CD4-positive, alpha-beta T cell treated with Interleukin-4 for 4 hours (primary cell): ENCODE measurements at places on chromosomes 6 and 20.

GRCh38 chr6:87110636-87111035 is 15.7 kb upstream of the CGA start:
- no peak for DNase-seq

DNA sequence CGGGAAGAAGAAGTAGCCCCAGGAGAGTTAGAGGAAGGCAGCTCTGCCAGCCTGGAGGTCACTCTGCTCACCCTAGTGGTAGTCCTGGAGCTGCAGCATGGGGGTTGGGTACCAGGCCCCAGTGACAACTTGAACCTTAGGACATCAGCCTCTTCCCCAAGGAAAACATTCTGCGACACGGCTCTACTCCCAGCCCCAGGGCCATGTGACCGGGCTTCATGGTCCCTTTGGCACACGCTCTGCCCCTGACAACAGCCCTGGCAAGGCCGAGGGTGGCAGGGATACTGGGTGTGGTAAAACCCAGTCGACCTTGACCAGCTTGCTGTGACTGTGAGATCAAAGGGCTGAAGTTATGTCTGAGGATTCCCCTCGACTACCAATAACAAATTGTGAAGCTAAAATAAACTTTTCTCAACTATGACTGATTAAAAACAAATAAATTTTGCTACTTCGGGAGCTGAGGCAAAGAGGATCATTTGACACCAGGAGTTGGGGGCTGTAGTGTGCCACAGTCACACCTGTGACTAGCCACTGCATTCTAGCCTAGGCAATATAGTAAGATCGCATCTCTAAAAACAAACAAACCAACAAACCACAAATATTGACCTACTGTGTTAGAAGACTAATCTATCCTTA is 24.4 kb upstream of the ARID1B start:
- DNase-seq, result no peak

- no peak for DNase-seq
Measured at GRCh38 chr6:91304521-91304920, 717.6 kb upstream of the MAP3K7 start.

- no peak for DNase-seq
Measured at GRCh38 chr6:46104209-46104608, 25.6 kb upstream of the ENPP4 start.

DNA sequence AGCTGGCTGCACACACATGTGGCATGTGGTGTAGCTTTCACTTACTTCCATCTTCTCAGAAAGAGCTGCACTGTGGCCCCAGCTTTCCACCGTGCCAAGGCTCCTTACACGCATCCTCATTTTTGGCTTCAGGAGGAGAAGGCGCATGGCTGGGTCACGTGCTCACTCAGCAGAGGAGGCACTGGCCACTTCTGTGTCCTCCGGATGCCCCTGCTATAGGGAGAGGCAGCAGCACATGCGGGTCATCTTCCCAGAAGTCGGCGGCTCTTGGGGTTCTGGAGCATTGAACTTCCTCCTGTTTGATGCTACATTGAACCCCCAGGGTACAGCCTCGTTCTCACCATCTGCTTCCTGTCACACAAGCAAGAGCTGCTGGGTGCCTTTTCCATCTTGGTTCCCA is 111.3 kb downstream of the FAM120B start:
- no peak for DNase-seq

GRCh38 chr6:28743271-28743789 is 180.5 kb downstream of the TRIM27 start:
- DNase-seq, result no peak

- no peak for DNase-seq
Measured at GRCh38 chr6:24227556-24227955, 101.5 kb downstream of the NRSN1 start.

GRCh38 chr6:35688605-35689322 is at the start of gene FKBP5:
TSS of gene FKBP5 (minus strand) at chr6:35688915. CDS start at chr6:35642824, 46,091 bp downstream.
- DNase-seq, result peak; percentile 84

DNA sequence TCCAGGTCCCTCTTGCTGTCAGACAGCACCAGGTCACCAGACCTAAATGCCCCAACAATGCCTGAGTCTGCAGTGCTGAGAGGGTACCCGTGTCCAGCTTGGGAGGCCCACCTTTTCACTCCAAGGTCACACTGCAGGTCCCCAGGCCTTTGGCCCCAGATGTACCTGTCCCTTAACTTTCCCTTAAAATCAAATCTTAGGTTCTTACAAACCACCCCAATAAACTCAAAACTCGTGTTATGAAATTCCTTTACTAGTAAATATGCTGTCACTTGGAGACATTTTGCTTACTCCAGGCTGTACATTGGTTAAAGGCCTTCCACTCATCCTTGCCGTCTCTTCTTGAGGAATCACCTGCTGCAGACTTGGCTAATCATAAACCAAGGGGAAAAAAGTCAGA is 165.7 kb upstream of the RREB1 start:
- no peak for DNase-seq

GRCh38 chr6:137076277-137077068 is 31.7 kb upstream of the IL20RA start:
- peak; percentile 46 for DNase-seq

DNA sequence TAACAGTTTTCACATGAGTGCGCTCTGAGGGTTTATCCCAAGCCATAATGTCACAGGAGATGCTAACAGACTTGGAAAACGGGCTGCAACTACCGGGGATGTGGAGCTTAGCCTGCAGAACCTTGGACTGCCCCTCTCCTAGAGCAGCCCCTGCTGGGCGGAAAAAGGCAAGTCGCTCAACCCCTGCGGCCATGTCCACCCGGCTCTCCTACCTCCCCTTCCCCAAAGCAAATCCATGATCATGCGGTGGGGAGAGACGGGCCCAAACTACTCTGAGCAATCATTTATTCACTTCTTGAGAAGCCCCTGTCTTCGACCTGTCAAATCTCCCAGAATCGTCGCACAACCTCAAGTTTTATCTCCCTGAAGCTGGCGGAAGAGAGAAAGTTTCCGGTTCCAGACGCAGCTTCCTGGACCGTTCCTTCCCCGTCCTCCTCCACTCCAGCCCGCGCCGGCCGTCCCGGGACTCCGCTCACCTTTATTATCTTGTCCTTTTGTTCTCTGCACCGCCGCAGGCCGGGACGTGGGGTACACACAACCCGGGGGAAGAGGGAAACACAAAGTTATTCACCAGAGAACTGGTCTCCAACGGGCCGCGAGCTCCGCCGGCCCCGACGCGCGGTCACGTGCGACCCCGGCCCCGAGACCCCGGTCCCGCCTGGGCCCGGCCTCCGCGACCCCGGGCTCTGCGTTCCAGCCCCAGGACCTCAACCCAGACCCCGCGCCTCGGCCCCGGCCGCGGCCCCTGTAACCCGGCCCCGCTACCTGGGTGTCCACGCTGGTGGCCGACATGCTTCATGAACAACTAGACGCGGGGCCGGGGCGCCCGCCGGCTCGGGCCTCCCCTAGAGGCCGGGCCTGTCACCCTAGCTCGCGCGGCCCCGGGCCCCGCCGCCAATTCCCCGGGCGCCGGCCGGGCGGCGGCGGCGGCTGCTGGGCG is 560 bp downstream of the YTHDF1 start:
- no peak for DNase-seq

- no peak for DNase-seq
Measured at GRCh38 chr6:6725468-6726209, 137.1 kb downstream of the LY86 start.

DNA sequence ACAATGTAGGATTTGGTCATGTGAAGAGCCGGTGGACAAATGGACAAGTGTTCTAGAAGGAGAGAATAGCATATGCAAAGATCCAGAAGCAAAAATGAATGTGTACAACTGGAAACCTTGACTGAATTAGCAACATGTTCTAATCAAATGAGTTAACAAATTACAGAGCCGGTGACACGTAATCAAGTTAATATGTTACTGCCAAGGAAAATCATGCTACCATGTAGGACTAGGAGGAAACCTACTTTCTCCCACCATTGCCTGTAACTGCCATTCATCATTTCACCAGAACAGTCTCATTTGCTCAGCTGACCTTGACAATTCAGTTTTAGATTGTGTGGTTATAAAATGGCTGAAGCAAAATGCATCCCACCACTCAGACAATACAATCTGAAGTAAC is 179.4 kb downstream of the KIF16B start:
- DNase-seq, result no peak

- peak; percentile 85 for DNase-seq
Measured at GRCh38 chr6:149317644-149318571, at the start of gene TAB2. TSS of gene TAB2 (plus strand) at chr6:149317712. CDS start at chr6:149369998, 52,286 bp downstream.

GRCh38 chr6:77447254-77447653 is 16.0 kb downstream of the HTR1B start:
- DNase-seq, result no peak

GRCh38 chr6:54014440-54014839 is 96.8 kb upstream of the MLIP start:
- DNase-seq, result no peak

DNA sequence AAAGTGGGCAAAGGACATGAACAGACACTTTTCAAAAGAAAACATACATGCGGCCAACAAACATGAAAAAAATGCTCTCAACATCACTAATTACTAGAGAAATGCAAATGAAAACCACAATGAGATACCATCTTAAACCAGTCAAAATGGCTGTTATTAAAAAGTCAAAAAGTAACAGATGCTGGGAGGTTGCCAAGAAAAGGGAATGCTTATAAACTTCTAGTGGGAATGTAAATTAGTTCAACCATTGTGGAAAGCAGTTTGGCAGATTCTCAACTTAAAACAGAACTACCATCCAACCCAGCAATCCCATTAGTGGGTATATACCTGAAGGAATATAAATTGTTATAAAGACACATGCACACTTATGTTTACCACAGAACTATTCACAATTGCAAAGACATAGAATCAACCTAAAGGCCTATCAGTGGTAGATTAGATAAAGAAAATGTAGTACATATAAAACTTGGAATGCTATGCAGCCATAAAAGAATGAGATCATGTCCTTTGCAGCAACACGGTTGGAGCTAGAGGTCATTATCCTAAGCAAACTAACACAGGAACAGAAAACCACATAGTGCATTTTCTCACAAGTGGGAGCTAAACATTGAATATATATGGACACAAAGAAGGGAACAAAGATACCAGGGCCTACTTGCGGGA is 16.3 kb downstream of the CENPQ start:
- no peak for DNase-seq

DNA sequence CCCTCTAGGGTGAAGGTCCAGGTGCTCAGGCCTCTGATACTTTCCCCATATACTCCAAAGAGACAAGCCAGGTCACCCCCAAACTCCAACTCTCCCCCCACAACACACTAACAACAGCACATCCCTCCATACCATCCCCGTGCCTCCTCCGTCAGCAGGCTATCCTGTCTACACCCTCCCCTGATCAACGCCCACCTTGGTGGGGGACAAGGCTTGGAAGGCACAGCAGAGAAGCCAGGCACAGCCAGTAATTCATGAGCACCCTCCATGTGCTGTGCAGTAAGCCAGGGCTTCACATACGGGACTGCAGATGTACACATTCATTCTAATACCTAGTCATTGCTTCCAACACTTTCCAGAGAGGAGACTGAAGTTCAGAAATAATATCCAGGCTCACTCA is 57.6 kb downstream of the TRERF1 start:
- DNase-seq, result no peak

GRCh38 chr6:44342052-44342451 is 398 bp upstream of the SPATS1 start:
- no peak for DNase-seq

GRCh38 chr6:83911278-83911677 is 51.8 kb downstream of the CYB5R4 start:
- DNase-seq, result no peak

GRCh38 chr6:165117121-165117520 is 192.3 kb downstream of the C6orf118 start:
- no peak for DNase-seq

GRCh38 chr6:166477647-166478365 is 95.1 kb upstream of the MPC1 start:
- DNase-seq, result no peak

- DNase-seq, result no peak
Measured at GRCh38 chr6:41232667-41233066, 4.5 kb downstream of the TREML4 start.

GRCh38 chr6:51396583-51396982 is 577.9 kb downstream of the TFAP2B start:
- DNase-seq, result no peak

DNA sequence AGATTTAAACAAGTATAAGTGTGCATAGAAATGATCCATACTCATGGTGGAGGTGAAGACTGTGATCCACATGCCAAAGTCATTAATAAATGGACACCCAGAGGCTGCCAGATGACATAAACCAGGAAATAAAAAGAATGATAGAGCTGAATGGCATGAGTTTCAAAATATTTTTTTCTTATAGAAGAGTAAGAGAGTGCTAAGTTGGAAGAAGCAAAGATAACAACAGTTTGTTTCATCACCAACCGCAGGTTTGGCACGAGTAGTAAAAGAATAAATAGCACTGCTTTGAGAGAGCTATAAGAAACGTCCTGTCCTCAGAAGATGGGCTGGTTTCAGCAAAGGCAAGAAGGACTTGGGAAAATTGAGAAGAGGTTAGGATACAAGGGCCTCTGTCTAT is 246.9 kb downstream of the UBE3D start:
- DNase-seq, result no peak

GRCh38 chr6:44304282-44305199 is 8.6 kb downstream of the AARS2 start:
- peak; percentile 43 for DNase-seq

GRCh38 chr6:149905911-149906371 is 8.0 kb upstream of the RAET1E start:
- DNase-seq, result no peak

- DNase-seq, result no peak
Measured at GRCh38 chr6:116152620-116153019, 26.7 kb upstream of the COL10A1 start.

- DNase-seq, result peak; percentile 12
Measured at GRCh38 chr6:26501482-26501986, 1.4 kb downstream of the BTN1A1 start.

GRCh38 chr6:117890172-117890571 is 16.9 kb upstream of the SLC35F1 start:
- no peak for DNase-seq

DNA sequence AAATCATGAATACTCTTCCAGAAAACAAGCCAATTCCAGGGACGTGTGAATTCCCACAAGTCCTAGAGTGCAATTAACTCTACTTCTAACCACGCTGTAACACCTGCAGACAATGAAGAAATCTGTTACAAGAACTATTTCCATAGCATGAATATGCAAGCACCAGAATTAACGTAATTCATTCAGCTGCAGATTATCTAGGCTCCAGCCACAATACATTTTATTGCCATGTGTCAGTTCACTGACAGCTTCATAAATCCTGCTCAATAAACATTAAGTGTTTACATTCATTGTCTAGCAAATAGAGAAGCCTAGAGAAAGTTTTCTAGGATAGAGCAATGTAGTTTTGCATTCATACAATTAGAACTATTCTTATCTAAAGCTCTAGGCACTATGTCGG is 1348.5 kb downstream of the GRIK2 start:
- no peak for DNase-seq

GRCh38 chr6:150662814-150663213 is 63.1 kb downstream of the PLEKHG1 start:
- no peak for DNase-seq

- DNase-seq, result no peak
Measured at GRCh38 chr6:138524526-138524925, 25.2 kb upstream of the NHSL1 start.

- no peak for DNase-seq
Measured at GRCh38 chr6:7999201-7999600, 65.0 kb downstream of the BLOC1S5 start.

- no peak for DNase-seq
Measured at GRCh38 chr6:65461121-65461520, 245.9 kb downstream of the EYS start.

GRCh38 chr6:116170358-116171057 is 44.6 kb upstream of the COL10A1 start:
- DNase-seq, result no peak
